SK-N-MC (cell line): ENCODE measurements at places on chromosomes 6 and 20.

GRCh38 chr6:16684896-16685554 lies 76.2 kb downstream of the ATXN1 start:
- DNase-seq = no peak

DNA sequence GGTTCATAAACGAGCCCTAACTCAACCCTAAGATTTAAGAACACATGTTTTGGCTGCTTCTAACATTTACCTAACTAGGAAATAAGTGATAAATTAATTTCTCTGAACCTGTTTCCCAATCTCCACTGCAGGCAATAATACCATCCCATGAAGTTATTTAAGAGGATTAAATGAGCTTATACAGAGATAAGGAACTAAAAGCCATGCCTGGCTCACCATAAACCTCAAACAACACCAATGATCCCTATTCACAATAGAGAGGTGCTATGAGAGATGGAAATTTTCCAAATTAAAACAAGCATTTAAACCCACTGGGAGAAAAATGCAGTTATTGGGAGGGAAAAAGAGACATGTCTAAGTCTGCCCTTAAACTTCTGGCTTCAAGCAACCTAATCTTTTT lies 33.9 kb upstream of the KLHL31 start:
- DNase-seq = no peak

DNA sequence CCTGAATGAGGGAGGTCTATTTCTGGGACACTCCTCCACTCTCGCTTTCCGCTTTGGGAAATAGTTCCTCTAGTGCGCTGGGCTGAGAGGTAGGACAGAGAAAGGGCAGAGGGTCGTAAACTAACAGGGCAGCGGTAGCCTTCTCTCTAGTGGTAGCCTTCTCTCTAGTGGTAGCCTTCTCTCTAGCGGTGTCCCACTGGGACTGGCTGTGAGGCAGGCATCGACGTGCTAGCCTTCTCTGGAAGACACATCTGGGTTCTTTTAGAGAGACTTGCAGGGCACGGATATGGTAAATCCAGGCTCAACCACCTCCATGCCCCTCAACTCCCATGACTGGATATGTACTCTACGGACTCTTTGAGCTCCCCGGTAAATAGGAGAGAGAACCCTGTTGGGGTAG lies 74.7 kb upstream of the SLC22A16 start:
- no peak for DNase-seq

DNA sequence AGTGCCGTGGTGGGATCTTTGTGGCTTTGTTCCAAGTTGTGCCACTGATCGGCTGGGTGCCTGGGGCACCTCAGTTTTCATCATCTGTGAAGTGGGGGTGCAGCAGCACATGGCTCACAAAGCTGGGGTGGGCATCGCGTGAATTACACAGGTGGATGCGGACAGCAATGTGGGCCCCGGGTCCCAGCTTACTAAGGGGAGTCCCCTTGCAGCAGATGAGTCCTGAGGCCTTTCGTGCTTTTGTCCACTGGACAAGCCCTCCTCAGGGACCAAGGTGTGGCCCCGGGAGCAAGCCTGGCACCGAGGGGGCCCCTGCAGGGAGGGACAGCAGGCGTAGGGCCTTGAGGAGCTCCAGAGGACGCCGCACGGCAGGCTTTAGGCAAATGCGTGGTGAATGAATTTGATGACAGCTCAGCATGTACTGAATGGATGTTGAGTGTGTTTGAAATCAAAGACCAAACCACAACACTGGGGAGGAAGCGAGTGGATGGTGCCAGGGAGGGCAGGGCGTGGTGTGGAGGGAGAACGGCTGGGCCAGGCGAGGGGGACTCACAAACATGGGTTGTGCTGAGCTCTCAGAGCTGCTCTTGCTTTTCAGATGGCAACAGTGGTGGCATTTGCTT lies 53.2 kb downstream of the IRF4 start:
- DNase-seq = no peak

- no peak for DNase-seq
Observed at GRCh38 chr6:128422871-128423270, 97.5 kb downstream of the PTPRK start.

DNA sequence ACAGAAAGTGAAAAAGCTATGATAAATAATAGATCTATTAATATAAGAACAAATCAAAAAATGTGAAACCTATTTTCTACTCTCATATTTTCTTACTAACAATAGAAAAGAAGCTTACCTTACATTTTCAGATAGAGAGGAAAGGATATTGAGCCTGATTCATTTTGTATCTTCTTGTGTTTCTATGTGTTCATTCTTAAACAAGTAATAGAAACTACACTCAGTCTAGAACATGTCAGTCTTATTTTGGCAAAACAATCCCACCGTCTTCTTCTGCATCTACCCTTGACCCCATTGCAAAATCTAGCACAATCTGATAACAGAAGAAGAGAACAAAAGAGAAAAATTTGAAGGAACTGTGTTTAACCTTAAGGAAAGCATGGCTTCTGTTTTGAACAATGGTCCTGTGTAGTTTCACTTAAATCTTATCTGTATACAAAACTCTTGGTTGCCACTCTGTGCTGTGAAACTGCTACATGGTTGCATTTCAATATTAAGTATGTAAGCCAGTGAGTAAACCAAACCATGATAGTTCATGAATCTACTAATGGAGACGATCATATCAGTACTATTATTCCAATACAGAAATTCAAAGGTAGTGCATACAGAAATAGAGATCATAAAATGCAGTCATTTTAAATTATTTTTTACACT lies 69.5 kb upstream of the LGSN start:
- no peak for DNase-seq

GRCh38 chr20:8726460-8726859 lies 342.4 kb upstream of the PLCB4 start:
- no peak for DNase-seq

DNA sequence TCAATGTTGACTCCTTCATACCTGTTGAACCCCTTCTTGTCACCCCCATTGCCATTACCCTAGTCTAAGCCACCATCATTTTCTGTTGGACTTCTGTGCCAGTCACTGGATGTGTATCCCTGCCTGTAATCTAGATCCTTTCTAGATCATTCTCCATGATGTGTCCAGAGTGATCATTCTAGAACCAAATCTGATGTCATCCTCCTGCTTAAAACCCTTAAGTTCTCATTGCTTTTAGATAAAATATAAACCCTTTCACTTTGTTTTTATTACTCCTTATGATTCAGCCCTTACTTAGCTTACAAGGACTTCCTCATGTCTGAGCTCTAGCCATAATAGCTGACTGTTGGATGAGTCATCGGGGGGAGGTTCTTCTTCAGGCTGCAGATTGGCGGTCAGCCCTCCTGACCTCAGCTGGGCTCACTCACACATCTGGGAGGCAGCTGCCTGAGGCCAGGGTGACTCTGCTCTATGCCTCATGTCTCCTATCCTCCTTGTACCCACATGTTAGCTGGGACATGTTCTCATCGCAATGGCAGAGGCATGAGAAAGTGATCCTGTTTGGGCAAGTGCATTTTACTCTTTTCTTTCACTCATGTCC lies 287.6 kb downstream of the ESR1 start:
- no peak for DNase-seq

GRCh38 chr6:41940759-41941279 lies 789 bp downstream of the CCND3 start:
- DNase-seq = no peak

DNA sequence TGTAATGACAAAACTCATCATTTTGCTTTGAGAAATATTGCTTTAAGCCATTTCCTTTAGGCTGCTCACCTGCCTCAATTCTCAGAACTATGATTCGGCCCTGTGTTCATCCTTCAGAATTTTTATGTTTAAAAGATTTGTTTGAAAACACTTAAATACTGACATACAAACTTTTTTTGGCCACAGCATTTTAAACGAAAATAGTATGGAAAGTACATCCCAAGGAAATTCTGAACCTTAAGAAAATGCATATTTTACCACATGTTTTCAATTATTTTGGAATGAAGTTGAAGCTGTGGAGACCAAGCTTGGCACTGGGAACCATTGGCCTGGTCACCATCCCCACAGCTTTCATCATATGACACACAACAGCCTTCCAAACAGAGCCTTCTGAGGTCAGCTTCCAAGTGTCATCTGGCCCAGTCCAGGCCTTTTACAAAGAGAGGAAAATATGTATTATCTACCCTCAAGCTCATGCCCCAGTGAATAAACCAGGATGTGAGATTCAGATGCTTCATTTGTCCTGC lies 83.3 kb downstream of the SOD2 start:
- DNase-seq = no peak

DNA sequence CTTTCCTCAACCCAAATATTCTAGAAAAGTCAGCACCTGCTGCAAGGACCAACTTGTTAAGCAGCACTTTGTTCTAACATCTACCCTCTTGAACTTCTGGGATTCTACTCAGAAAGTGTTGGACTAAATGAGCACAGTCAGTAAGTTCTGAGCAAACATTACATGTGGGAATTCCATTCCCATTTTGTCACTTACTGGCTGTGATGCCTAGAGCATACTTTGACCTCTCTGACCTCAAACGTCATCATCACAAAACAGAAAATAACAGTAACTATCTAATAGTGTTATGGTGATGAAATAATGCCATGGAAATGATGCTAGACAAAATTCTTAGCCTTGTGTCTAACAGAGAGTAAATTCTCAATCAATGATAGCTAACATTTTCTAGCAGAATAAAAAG lies 829.4 kb downstream of the EPHA7 start:
- DNase-seq = no peak

- DNase-seq = no peak
Observed at GRCh38 chr6:118207947-118208346, 300.9 kb downstream of the SLC35F1 start.

- no peak for DNase-seq
Observed at GRCh38 chr20:31474758-31475427, at the start of the genes DEFB124 and REM1. Gene DEFB124, minus strand, starts transcription at chr20:31475127. Its CDS starts 2,114 bp downstream, at chr20:31473013. Gene REM1, plus strand, starts transcription at chr20:31475288. Its CDS starts 1,158 bp downstream, at chr20:31476446.
